ENCODE measurements at places on chromosomes 3 and 15.

DNA sequence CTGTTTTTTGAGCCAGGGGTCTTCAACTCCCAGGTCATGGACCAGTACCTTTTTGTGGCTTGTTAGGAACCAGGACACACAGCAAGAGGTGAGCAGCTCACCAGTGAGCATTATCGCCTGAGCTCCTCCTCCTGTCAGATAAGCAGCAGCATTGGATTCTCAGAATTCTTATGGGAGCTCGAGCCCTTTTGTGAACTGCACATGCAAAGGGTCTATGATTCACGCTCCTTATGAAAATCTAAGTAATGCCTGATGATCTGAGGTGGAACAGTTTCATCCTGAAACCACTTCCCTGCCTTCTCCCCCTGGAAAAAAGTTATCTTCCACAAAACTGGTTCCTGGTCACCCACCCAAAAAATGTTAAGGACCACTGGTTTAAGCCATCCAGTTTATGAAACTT lies 1047.6 kb downstream of the OTOL1 start:
- no peak for DNase-seq

DNA sequence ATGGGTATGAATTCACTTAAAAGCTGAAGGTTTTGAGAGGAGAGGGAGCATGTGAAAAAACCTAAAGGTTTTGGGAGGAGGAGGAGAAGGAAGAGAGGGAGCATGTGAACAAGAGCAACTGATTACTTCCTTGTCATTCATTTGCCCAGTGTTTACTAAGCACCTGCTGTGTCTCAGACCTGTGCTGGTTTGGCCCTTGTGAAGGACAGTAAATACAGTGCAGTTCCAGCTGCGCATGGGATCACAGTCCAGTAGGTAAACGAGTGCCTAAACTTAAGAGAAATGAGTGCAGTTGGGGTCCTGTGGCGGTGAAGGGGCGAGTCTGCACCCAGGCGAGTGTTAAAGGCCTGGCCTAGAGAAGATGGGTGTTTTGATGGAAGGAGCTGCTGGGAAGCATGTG lies 38.6 kb downstream of the IGF1R start:
- no peak for DNase-seq

DNA sequence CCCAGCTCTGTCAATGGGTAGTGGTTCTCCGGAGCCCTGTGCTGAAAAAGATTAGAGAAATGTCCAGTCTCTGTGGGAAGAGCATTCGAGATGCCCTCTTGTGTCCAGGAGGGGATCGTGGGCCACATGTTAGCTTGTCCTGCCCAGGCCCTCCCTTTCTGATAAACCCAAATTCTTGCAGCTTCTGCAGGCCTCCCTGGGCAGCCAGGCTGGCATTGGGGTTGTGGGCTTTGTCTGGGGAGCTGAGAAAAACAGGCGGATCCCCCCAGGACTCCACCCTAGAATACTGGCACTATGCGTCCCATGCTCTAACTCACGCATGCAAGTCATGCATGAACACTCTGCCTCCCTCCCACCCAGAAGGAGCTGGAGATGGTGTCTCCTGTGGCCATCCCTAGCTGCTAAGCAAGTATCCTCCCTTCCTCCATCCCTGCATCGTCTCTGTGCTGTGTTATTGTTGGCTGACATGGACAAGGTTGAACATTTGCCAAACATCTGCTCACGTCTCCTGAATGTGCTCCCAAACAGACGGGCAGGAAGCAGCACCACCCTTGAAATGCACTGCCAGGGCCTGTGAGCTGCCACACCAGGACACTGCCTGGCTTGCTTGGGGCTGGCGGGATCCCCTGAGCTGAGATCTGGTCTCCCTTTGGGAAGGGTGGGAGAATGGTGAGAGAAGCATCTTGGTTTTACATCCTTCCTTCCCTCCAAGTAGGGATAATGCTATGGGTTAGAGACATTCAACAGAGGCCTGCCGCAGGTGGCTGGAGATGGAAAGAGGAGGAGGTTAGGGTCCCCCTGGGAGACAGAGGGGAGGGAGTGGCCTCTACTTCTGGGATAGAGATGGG lies 26.5 kb downstream of the CFAP161 start:
- no peak for DNase-seq

DNA sequence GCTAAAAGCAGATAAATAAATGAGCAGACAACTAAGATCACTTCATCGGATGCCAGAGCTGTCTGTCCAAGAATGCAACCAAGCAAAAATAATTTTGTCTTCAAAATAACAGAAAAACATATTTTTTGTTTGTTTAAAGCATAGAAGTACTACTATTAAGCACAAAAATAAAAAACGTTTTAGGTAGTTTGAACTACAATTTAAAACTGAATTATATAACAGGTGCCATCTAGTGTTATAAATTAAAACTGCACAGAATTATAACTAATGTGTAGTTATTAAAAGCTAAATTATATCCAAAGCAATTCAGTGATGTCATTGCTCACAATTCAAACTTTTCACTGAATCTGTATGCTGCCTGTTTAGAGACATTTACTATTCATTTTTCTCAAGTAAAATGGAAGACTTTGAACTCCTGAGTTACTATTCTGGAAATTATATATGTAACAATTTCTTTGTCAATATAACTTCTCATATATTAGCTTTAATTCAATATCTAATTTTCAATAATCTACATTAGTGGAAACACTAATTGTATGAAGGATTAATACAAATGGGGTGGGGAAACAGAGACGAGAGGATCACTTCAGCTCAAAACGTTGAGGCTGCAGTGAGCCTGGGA lies 29.5 kb downstream of the LINS1 start:
- DNase-seq: no peak

GRCh38 chr3:140292170-140292569 lies 357.2 kb downstream of the CLSTN2 start:
- DNase-seq: no peak

GRCh38 chr15:80569656-80570055 lies 125.5 kb upstream of the ABHD17C start:
- no peak for DNase-seq

DNA sequence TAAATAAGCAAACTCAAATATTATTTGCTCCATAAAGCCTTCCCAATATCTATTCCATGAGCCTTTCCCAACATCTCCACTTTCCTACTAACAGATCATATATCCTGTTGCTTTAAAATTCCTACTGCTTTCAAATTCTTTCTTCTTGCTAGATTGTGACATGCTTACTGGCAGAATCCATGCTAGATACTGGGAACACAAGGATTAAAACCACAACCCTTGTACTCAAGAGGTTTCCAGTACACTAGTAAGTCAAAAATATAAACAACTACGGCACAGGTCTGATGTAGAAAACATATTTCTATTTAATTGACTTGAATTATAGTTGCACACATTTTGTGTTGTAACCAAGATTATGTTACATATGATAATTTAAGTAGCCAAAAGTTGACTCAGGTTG lies 275.0 kb downstream of the ZBTB20 start:
- DNase-seq: no peak

- no peak for DNase-seq
These were observed 76.0 kb upstream of the LIMD1 start for GRCh38 chr3:45518376-45519135.

DNA sequence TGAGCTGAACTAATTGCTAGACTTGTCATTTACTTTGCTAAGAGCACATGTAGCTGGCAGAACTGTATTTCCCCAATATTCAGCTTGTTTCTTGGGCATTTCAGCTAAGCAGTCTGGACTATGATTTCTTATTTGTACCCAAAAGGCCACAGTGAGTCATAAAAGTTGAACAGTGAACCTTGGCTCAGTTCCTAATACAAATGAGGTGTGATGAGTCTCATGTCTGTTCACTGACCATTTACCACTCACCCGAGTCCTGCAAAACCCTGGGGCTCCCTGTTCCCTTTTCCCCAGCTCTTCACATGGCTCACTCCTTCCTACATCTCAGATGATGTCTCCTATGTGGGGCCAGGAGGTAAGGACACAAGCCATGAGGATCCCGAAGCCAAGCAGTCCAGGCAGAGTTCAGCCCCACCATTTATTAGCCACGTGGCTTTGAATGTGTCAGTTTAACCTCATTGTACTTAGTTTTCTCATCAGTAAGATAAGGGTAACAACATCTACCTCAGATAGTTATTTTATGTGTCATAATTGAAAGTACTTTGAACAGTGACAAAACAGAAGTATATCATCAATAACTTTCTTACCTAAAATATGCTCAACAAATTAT lies 239.3 kb downstream of the IL5RA start:
- no peak for DNase-seq

DNA sequence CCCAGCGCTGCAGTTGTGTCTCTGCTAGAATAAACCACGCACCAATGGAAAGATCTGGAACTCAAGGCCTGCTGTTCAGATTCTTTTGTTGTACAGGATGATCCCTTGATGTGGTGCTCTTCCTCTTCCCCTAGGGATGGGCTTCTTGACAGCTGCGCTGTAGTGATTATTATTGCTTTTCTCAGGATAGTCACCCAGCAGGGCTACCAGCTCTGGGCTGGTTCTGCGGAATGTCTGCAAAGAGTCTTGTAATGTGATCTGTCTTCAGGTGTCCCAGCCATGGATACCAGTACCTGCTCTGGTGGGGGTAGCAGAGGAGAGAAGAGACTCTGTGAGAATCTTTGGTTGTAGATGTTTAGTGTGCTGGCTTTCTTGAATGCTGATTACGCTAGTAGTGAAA lies 974.2 kb downstream of the NSUN3 start:
- no peak for DNase-seq

GRCh38 chr15:89198934-89199333 lies 22.4 kb downstream of the RLBP1 start:
- no peak for DNase-seq

- DNase-seq: no peak
These were observed 7.3 kb upstream of the LEKR1 start for GRCh38 chr3:156818890-156819289.

DNA sequence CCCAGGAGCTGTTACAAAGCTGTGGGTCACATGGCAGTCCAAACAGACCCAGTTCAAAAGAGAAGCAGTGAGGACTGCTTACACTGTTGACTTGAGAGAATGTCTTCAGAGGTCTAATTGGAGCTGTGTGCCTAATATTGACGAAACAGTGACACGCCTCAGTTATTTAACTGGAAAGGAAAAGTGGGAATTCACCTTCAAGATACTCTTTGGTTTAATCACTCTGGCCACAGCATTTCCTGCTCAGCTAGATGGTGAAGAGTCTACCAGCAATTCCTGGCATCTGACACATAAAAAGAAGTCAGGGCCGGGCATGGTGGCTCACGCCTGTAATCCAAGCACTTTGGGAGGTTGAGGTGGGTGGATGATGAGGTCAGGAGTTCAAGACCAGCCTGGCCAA lies 326.4 kb downstream of the SV2B start:
- DNase-seq: no peak

GRCh38 chr3:59499000-59499399 lies 449.2 kb upstream of the CFAP20DC start:
- DNase-seq: no peak

DNA sequence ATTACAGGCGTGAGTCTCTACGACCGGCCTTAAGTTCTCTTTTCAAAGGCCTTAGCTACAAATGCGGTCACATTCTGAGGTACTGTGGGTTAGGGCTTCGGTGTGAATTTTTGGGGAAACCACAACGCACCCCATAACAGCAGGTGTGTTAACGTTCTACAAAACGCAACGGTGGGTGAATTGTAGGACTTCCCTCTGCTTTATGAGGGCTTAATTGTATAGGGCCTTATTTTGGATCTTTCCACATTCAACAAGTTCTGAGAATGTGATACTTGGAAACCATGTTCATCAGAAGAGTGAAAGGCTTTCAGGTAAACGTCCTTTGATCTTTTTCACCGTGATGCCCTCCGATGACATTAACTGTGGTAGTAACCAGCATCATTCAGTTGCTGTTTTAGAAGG lies 998.6 kb upstream of the CFAP20DC start:
- no peak for DNase-seq

DNA sequence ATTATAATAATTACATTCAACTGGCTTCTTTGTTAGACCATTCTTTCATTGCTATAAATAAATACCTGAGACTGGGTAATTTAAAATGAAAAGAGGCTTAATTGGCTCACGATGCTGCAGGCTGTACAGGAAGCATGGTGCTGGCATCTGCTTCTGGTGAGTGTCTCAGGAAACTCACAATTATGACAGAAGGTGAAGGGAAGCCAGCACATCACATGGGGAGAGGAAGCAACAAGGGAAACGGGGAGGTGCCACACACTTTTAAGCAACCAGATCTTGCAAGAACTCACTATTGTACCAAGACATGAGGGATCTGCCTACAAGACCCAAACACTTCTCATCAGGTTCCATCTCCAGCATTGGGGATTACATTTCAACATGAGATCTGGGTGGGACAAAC lies 413.1 kb upstream of the ARRDC4 start:
- DNase-seq: no peak

GRCh38 chr3:32132121-32132520 lies 25.7 kb downstream of the GPD1L start:
- DNase-seq: no peak

- no peak for DNase-seq
These were observed 104.9 kb downstream of the OXNAD1 start for GRCh38 chr3:16369885-16370284.

- no peak for DNase-seq
These were observed 18.4 kb upstream of the KCNMB2 start for GRCh38 chr3:178517665-178518334.

GRCh38 chr15:69236505-69236904 lies 62.2 kb upstream of the PAQR5 start:
- no peak for DNase-seq

DNA sequence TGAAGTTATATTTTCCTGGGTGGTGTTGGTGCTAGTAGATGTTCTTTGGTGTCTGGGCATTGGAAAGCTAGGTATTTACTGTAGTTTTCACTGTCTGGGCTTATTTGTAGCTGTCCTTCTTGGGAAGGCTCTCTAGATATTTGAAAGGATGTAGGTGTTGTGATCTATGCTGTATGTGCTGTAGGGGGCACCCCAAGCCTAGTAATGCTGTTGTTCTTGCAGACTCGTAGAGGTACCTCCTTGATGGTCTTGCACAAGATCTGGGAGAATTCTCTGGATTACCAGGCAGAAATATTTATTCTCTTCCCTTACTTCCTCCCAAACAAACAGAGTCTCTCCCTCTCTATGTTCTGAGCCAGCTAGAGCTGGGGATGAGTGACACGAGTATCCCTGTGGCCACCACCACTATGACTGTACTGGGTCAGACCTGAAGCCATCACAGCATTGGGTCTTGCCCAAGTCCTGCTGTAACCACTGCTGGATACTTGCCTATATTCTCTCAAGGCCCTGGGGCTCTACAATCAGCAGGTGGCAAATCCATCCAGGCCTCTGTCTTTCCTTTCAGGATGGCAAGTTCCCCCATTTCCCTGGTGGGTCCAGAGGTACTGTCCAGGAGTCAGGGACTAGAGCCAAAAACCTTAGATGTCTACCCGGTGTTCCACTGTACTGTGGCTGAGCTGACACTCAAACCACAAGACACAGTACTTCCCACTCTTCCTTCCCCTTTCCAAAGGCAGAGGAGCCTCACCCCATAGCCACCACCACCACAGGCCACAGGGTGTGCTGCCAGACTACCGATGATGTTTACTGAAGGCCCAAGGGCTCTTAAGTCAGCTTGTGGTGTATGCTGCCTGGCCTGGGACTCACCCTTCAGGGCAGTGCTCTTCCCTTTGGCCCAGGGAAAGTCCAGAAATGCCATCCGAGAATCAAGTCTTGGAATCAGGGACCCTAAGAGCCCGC lies 195.2 kb upstream of the DPPA4 start:
- peak; percentile 34 for DNase-seq
